Activated CD8-positive, alpha-beta T cell treated with anti-CD3 and anti-CD28 coated beads, Interleukin-2, amount 10 ng/mL, durations not matched to agents 7 days and 5 days (primary cell): ENCODE measurements at places on chromosomes 7 and 10. TPM values are rescaled to one million over a fixed set of nuclear protein-coding genes. Genes with fewer than 3 reads are reported as not detected.

- no peak for DNase-seq
Observed at GRCh38 chr10:126921974-126922525, 16.8 kb downstream of the DOCK1 start.

DNA sequence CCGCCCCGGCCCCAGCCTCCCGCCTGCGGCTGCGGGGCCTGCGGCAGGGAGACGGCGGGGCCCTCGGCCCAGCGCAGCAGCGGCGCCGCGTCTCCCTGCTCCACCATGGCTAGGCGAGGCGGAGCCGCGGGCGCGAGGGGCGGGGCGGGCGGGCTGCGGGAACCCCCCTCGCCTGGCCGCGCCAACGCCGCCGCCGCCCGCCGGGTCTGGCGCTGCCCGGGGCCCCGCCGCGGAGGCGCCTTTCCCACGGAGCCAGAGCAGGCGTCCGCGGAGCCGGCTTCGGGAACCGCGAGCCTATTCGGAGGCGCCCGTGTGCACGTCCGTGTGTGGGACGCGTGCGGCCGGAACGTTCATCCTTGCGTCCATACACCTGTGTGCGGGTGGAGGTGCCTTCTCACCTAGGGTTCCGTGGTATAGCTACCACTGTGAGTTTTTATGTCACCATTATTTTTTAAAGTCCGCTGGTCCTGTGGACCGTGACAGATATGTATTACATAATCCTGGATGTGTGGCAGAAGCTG, at the start of gene DENND11:
TSS of gene DENND11 (minus strand) at position 120 of the 521 bp plus-strand sequence. CDS start at position 107, 13 bp downstream.
- DNase-seq, result peak; percentile 47

SCD gene
- total RNA-seq, result 239 TPM

DNA sequence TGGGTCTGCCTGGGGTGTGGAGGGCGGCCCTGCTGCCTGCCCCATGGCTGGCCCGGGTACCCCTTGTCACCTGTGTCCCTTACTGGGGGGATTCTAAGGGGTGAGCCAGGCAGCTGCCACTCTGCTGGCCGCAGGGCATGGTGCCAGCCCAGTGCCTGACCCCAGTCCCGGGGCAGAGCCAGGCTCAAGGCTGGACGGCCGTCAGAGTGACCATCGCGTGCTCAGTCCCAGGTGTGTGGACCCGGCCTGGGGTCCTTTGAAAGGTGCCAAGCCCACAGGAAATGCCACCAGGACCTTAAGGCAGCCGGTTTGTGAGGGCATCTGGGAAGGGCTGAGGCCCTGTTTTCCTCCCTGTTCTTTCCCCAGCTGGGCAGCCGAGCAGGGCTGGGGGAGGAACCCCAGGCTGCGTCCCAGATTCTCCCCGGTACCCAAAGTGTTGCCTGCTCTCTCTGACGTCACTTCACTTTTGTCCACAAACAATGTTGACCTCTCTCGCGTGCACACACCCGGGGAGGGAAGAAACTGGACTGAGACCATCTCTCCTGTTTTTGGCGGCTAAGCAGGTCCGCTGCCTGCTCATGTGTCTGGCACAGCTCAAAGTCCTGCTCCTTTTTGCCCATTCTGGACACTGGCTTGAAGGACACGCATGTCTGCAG, 37.6 kb downstream of the PAPOLB start:
- no peak for DNase-seq

GRCh38 chr7:16419859-16420258, 1.5 kb downstream of the CRPPA start:
- no peak for DNase-seq

SPDYE9 gene
- total RNA-seq, result not detected
